ENCODE measurements at places on chromosomes 3 and 15.

DNA sequence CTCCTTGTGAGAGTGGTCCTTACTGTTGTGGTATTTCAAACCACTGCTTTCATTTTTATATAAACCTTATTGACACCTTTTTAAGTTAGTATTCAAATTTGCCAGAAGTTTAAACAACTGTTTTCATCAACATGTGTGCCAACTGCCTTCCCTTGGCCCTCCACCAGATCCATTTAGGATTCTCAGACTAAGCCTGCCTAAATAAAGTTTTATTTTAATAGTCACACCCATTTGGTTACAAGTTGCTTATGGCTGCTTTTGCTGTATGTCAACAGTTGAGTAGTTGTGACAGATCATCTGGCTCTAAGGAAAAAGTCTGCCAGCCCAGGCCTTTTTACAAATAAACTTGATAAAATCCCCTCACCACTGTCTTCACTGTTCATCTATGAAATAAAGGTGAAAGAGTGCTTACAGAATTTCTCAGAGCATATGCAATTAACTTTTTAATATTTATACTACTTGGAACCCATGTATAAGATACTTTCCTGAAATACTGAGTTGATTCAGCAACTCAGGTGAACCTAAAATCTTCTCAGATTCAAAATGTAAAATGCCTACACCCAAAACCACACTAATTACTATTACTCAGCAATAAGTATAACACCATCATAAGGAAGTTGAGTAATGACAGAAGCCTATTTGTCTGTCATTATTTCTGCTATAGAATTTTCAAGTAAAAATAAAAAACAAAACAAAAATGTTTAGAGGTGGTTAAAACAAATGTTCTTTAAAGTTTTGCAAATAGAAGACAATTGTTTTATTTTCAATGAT is 35.1 kb downstream of the PEAK1 start:
- no peak for DNase-seq

GRCh38 chr15:63992300-63992699 is 54.0 kb downstream of the DAPK2 start:
- no peak for DNase-seq

DNA sequence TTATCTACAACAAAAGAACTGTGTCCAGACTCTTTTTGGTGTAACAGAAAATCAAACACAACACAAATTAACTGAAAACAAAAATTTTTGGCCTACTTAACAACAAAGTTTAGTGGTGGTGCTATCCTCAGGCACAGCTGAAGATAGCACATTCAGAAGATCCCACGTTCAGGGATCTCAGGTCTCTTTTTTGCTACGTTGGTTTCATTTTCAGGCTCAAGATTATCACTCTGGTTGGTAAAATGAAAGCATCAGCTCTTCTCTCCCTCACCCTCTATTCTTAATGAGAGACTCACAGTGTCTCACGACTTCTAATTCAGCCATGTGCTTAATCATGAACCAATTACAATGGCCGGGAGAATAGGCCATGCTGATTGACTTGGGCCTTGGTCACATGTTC is 146.9 kb upstream of the PTPRG start:
- DNase-seq = no peak

DNA sequence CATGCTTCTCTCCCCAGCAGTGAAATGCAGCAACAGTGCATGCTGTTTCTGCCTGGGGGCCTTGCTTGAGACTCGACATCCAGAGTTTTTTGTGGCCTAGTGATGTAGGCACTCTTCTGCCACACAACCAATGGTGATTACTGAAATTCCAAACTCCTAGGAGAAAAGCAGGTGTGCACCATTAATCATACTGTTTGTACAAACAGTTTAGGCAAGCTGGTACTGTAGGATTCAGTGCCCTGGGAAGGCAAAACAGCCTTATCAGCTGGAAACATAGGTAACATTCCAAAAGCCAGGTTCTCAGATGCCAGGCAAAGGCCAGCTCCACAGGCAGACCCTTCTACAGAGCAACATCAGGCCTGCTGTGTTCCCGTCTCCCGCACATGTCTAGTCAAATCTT is 17.5 kb upstream of the RBP1 start:
- DNase-seq = no peak

DNA sequence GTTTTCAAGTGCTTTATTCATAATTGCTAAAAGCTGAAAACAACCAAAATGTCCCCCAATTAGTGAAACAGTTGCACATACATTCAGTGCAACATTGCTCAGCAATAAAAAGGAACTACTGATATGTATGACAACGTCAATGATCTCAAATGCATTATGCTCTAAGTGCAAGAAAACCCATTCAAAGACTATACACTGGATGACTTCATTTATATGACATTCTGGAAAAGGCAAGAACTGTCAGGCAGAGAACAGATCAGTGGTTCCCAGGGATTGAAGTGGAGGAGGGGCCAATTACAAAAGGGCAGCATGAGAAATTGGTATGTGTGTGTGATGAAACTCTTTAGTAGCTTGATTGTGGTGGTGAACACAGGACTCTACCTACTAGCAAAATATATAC is 585.6 kb downstream of the TBL1XR1 start:
- DNase-seq = no peak

DNA sequence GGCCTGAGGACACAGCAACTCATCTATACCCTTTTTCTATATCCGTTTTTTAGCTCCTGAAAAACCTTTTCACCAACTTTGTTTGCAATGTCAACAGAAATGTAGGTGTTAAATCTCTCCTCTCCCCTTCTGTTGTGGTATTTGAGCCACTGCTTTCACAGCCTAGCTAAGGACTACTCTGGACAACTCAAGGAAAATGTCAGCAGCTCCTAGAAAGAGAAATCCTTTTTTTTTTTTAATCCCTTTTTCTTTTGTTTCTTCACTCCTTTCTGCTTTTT is 176.6 kb downstream of the KLHL25 start:
- DNase-seq = no peak

- DNase-seq = no peak
Measured at GRCh38 chr3:4232798-4233197, 70.4 kb upstream of the SETMAR start.

DNA sequence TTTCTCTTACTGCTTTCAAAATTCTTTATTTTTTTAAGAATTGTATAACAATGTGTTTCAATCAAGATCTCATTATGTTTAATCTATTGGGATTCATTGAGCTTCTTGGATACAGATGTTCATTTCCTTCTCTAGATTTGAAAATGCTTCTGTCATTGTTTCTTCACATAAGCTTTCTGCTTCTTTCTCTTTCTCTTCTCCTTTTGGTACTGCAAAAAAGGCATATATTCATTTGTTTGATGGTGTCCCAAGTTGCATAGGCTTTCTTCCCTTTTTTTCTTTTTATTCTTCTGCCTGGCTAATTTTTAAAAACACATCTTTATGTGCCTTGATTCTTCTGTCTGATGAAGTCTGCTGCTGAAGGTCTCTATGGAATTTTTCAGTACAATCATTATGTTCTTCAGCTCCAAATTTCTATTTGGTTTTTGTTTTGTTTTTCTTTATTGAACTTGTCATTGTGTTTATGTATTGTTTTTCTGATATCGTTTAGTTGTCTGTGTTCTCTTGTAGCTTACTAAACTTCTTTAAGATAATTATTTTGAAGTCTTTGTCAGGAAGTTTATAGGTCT is 88.9 kb downstream of the DTWD1 start:
- no peak for DNase-seq

DNA sequence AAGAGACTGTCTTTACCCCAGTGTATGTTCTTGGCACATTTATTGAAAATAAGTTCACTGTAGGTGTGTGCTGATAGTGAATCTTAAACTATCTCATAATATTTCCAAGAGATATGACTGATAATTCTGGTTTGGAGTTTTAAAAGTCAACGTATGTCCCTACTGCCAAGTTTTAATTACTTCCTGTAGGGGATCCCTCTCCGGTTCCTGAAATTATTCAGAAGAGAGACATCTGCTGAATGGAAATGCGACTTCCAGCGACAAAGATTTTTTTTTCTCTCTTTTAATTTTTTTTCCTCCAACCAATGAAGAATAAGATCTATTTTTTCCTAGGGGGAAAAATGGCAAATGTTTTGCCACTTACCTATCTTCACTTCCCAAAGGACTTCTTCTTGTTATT is 498.9 kb upstream of the TGFBR2 start:
- DNase-seq = no peak

GRCh38 chr3:60448696-60449095 is 802.6 kb downstream of the FHIT start:
- DNase-seq = no peak

GRCh38 chr3:156816091-156816793 is 9.9 kb upstream of the LEKR1 start:
- DNase-seq = peak; percentile 65

DNA sequence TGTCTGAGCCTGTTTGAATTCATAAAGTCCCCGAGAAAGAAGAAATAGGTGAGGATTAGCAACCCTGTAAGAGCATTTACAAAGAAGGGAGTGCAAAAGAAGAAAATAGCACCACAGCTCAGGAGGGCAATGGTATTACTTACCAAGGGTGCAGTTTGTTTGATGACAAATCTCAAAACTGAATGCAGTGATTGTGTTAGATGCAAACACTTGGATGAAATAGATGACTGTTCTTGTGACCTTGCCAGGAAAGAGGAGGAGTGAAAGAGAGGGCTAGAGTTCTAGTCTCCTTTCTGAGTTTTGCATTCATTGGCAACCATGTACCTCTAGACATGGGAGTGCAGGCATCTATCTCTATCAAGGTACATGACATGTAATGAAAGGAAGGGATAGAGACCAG is 1030.8 kb upstream of the CFAP20DC start:
- DNase-seq = no peak
